ENCODE measurements at places on chromosomes 13 and 19.

- DNase-seq, result peak; percentile 67
Observed at GRCh38 chr19:2495130-2495641, 19.3 kb downstream of the GADD45B start.

GRCh38 chr13:62434081-62434480 is 1018.4 kb upstream of the PCDH20 start:
- DNase-seq, result no peak

DNA sequence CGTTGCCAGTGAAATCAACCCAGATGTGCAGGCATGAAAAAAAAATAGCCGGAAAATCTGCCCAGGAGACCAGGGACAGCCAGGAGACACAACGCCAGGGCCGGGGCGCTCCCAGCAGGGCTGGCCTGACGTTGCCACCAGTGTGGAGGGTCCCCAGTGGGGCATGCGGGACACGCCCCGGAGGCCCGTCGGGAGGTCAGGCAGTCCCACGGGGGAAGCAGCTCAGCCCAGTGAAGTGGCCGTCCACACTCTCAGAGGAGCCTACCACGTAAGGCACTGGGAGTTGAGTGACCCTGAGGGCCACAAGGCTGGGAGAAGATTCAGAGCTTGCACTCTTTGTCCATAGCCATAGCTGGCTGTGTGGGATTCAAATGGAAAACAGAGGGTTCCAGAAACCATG is 53.2 kb upstream of the GAS6 start:
- DNase-seq, result no peak

DNA sequence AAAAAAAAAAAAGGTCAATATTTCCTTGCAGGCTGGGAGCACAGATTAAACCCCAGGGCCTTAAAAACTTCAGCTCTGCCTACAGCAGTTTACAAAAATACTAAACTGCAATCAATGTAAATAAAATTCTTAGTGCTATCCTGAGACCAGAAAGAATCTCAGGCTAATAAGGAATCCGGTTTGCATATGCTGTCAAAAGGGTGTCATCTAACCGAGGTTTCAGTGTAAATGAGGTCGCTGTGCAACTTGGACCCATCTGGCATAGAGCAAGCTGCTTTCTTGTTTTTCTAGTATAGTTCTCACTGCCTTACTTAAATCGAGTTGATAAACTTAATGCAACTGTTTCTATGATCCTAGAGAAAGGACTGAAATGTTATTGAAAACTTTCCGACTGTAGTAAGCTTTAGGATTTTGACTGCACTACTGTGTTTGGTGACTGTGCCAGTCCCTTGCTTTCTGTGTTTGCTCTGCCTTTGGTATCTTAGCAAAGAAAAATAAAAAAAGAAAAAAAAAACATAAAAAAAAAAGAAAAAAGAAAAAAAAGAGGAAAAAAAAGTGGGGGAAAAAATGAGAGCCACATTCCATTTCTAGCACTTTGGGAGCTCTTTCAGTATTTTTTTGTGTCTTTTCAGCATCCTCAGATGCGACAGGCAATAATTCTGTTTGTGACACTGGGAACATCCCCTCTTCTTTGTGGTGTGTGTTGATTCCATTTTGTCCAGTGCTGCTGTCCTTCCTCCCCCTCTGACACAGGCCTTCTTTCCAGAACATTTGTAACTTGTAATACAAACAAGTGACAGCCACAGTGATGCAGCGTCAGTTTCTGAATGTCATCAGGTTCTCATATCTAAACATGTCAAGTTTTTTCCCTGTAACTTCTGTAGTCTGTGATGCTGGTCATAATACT is 340.5 kb downstream of the ZNF536 start:
- no peak for DNase-seq

DNA sequence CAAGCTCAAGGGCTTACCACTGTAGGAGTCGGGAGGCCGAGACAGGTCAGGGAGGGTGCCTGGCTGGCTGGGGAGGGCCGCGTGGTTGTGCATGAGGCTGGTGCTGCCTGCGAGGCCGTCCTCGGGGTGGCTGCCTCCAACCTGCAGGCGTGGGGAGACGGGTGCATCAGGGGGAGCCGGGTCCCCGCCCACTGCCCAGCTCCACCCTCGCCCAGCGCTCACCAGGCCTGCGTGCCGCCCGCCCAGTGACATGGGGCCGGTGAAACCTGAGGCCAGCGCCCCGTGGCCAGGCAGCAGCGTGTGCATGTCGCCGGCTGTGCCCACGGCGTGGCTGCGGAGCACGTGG is 13.8 kb upstream of the UQCR11 start:
- DNase-seq, result no peak

- DNase-seq, result no peak
Observed at GRCh38 chr19:32458500-32459123, 53.0 kb downstream of the DPY19L3 start.

GRCh38 chr19:52592301-52592700 is 22.2 kb downstream of the ZNF701 start:
- no peak for DNase-seq
